Ascending aorta (tissue), 2 donors: ENCODE measurements at places on chromosomes 6 and 20.

- no peak for DNase-seq
These were observed 52.3 kb upstream of the UFL1 start for GRCh38 chr6:96469312-96469711.

DNA sequence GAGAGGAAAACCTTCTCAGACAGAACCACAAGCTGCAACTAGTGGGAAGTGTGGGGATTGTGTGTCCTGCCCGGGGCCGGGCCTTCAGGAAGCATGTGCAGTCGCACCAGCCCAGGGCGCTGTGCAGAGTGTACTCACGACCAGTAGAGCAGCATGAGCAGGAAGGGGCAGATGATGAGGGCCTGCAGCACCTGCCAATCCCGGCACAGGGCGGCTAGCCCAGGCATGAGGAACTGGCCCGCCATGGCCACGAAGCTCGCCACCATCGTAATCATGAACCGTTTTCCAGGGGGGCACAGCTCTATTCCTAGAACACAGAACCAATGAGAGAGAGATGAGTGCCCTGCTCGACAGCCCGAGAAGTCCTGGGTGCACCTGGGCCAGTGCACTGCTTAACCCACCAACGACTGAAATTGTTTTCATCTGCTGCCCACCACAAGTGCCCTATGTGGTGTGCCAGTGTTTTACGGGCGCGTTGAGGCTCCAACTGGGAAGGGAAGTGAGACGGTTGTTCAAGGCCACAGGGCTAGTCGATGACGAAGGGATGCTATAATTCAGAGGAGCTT lies 65.0 kb downstream of the PSMG4 start:
- no peak for DNase-seq

DNA sequence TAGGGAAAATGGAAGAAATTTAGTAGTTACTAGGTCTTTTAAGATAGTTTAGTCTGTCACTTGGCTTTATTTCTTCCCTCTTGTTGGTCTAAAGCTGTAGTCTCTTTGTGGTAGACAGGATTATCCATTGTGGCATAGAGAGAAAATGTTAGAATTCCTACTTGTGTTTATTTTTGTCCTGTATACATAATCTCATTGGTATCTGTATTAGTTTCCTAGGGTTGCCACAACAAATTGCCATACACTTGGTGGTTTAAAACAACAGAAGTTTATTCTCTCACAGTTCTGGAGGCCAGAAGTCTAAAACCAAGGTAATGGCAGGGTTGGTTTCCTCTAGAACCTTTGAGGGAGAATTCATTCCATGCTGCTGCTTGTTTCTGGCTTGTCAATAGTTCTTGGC lies 119.4 kb downstream of the ZFAND3 start:
- no peak for DNase-seq

- no peak for DNase-seq
These were observed 17.1 kb upstream of the GMNN start for GRCh38 chr6:24757611-24758010.

DNA sequence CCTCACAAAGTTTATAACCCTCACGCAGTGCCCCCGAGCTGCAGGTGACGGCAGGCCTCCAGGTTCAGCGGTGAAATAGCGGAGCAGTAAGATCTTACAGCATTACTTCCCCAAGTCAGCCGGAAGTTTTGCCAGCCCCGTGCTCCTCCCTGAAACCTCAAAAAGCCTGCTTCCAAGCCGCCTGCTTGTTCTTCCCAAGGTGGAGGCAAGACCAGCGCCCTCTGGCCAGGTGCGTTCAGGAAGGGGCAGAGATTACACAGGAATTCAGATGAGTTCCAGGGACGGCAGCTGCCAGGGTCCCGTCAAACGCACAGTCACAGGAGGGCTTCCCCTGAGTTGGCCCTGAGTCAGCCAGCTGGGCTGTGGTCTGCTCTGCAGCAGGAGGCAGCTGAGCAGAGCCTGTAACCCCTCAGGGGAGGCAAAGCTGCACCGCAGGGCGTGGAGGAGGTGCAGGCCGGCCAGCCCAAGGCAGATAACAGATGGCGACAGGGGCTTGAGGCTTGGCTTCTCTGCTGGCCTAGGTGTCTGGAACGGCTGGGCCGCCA lies 124.1 kb upstream of the RPS6KA2 start:
- DNase-seq = no peak

DNA sequence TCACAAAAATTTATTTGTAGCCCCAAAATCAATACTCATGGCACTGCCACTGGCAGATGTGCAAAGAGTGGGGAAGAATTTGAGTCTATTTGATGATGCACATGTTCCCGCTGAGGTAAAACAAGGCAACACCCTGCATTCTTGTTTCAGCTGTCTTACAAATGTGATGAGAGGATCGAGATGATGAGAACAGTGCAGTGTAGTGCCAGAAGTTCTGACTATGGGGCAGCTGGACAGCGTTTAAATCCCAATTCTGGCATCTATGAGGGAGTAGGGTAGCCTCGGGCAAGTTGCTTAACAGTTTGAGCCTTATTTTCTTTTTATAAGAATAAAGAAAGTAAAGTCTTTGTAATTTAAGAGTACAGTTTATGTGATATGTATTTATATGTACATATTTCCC lies 296.7 kb upstream of the FKBP1C start:
- DNase-seq = no peak

DNA sequence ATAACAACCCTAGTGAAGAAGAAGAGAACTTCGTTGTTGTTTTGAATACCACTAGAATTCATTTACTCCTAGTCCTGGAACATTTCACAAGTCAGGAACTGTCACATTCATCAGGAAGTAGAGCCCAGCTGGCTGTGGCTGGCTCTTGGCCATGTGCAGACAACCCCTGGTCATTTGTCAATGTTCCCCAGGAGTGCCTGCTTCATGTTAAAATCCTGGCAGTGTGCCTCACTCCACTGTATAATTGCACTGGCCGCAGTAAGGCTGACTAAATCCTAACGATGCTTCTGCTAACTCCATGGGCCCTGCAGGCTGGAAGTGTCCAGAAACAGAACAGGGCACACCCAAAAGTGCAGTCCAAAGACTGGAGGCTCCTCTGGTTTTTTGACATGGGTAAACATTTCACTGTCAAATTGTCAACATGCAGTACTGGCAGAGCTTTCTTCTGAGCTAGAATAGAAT lies 41.5 kb upstream of the ADGRF1 start:
- DNase-seq = peak; percentile 82

DNA sequence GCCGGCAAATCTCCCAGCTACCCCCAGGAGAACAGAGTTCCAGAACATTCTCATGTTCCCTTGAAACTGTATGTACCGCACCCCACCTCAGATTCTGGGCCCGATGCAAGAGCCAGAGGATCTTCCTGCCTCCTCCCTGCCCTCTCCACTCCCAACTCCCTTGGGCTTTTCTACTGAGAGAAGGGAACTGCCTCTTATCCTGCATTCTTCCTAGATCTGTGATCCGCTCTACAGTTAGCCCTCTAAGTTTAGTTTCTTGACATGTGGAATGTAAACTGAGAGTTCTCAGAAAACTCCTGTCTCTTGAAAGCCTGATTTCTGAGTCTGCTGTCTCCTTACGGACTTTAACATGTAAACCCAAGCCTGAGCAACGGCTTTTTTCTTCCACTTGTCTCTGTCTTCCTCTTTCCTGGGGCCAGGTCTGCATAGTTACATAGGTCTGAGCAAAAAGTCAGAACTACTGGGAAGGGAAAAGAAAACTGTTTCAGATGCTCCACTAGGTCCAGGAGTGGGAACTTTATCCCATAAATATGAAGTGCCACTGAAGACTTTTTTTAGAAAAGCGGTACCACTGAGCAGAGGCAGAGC lies 86.5 kb upstream of the TNFAIP3 start:
- DNase-seq = no peak

DNA sequence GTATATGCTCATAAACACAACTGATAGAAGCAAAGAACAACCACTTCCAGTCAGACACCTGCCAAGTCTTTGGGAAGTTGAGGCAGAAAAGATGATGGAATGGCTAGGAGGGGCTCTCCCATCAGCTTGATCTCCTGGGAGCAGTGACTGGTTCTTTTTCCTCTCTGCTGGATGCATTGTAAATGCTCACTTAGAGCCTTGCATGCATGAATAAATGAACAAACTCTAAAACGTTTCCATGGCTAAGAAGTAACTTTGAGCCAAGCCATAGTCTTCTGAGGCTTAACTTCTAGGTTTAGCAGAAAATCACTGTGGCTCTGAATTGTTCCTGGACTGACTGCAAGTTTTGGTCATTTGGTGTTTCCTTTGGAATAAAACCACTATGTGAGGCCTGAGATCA lies 166.4 kb upstream of the CITED2 start:
- DNase-seq = no peak

DNA sequence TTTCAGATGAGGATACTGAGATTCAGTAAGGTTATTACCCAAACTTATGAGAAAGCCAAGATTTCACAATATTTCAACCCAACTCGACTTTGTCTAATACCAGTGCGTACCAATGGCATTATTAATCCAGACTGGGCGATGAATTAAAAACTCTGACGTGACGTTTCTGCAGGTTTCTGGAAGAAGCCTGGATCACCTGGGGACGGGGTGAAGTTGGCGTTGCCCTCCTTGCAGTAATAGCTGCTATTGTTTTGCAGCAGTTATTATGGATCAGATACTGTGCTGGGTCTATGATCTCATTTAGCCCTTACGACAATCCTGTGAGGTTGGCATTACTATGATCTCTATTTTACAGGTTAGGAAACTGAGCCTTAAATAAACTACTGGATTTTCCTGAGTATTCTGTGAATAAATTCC lies 569 bp upstream of the CDC5L start:
- DNase-seq = no peak

GRCh38 chr6:110560239-110561007 lies 84.0 kb upstream of the SLC22A16 start:
- DNase-seq = no peak

DNA sequence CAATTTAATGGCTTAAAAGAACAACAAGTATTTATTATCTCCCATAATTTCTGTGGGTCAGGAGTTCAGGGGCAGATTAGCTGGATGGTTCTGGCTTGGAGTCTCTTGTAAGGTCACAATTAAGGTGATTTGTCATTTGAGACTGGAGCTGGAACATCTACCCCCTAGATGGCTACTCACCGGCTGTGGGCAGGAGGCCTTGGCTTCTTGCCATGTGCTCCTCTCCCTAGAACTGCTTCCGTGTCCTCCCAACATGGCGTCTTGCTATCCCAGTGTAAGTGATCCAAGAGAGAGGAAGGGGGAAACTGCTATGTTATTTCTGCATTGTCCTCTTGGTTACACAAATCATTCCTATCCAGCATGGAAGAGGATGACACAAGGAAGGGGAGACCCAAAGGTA lies 210.2 kb upstream of the ECI2 start:
- DNase-seq = no peak

DNA sequence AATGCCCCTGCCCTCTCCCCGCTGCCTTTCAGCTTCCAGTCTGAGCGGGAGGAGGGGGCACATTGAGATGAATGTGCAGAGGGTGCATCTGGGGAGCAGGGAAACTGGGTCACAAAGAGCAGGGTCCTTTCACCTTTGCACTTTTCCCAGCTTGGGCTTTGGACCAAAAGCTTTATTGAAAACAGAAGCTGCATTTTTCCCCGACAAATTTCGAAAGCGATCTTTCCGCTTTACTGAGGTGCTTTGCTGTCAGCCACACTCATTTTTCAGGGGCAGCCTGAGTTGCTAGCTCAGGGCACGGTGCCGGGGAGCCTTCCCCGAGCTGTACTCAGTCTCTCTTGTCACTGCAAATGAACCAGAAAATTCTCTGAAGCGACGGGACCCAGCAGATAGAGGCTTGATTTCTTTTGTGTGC lies 283.7 kb upstream of the SOX4 start:
- no peak for DNase-seq

GRCh38 chr20:1171461-1172093 lies 13.2 kb downstream of the TMEM74B start:
- DNase-seq = no peak

GRCh38 chr20:32483351-32484224 lies 101.5 kb downstream of the NOL4L start:
- no peak for DNase-seq

- DNase-seq = no peak
These were observed 31.3 kb downstream of the KLHL31 start for GRCh38 chr6:53634184-53634631.

GRCh38 chr6:7300926-7301325 lies 12.1 kb downstream of the SSR1 start:
- DNase-seq = no peak

- no peak for DNase-seq
These were observed 28.9 kb downstream of the SLC17A5 start for GRCh38 chr6:73624896-73625295.

- DNase-seq = no peak
These were observed 264.8 kb downstream of the LRFN2 start for GRCh38 chr6:40322336-40322735.

DNA sequence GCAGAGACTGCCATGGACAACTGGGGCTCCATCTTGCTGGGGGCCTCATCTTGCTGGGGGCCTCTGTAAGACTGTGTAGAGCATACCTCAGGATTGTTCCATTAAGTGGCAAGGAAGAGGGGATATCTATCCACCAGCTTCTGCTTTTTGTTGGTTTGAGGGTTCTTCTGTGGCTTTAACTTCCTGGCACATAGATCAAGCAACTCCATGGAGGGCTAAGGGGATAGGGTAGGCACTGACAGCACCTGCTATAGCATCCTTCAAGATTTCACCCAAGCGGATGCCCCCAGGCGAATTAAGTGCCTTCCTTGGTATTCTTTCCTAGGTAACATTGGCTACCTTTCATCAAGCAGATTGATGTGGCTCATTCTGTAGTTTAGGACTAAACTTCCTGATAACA lies 3.8 kb upstream of the LRRN4 start:
- DNase-seq = no peak

DNA sequence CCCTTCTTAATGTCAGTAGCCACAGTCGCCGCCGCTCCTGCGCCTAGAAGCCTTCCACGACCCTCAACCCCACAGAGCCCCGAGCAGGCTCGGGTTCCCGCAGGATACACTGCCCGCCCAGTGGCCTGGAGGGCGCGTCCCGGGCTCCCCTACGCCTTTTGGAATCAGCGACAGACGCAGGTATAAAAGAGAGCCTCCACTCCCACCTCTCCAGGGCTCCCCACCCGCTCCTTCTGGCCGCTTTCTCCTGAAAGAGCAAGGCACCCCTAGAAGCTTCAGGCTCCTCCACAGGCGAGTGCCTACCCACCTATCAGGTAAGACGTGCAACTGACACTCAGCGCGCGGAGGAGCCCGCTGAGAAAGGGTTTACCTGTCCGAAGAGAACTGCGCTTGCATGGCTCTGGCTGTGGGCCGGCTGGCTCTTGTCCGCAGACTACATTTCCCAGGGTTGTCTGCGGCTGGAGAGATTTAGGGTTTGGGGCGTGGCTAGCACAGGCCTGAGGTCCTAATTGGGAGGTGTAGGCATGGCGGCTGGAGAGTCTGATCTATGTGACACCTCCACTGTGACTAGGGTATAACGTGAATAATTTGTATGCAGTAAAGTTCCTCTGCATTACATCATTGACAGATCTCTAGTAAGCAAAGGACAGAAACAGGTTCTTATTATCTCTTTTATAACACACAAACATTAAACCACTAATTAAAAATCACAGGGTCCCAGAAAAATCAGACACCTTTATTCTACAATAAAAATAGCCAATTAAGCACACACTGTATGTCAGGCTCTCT lies 13.5 kb upstream of the ZNF391 start:
- DNase-seq = peak; percentile 85

DNA sequence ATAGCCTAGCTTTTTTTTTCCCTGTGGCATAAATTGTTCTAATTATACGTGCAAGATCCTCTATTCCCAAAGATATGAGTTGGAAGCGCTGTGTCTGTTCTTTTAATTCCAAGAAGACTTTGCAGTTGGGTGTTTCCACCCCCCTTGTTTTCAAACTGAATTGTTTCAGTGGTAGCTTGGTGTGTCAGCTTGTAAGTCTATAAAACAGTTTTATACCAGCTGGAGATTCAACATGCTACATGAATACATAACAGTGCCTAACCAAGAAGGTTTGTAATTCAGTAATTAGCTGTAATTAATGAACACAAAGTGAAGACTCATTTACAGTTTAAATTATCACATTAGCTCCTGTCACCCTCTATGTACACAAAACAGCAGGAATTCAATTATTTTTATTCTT lies 154.0 kb downstream of the ZNF217 start:
- no peak for DNase-seq
